Cortex of kidney (tissue), 1 donor: ENCODE measurements at places on chromosomes 11 and 22.

- no peak for DNase-seq
These were observed 69.2 kb downstream of the CCDC34 start for GRCh38 chr11:27293515-27294417.

DNA sequence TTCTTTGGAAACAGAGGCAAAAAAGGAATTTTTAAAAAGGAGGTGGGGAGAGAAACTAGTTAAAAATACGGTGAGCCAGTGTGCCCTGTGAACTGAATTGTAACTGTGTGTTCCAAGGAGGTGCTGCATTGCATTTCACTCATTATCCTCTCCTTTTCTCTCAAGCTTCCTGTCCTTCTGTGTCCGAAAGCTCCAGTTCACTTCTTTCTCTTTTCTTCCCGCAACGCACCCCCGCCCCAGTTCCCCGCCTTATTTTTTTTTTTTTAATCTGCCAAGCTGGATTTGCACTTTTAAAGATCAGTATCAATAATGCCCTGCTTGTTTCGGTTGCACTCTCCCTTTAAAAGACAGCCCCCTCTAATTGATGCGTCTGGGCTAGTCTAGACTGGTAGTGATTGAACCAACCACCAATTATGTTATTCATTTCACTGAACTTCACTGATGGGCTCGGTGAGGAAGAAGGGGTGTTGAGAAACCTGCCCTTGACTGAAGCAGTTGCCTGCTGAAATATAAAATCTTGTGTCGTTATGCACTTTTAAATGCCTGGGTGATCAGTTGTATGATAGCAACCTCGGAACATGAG, 18.5 kb downstream of the BLID start:
- no peak for DNase-seq

DNA sequence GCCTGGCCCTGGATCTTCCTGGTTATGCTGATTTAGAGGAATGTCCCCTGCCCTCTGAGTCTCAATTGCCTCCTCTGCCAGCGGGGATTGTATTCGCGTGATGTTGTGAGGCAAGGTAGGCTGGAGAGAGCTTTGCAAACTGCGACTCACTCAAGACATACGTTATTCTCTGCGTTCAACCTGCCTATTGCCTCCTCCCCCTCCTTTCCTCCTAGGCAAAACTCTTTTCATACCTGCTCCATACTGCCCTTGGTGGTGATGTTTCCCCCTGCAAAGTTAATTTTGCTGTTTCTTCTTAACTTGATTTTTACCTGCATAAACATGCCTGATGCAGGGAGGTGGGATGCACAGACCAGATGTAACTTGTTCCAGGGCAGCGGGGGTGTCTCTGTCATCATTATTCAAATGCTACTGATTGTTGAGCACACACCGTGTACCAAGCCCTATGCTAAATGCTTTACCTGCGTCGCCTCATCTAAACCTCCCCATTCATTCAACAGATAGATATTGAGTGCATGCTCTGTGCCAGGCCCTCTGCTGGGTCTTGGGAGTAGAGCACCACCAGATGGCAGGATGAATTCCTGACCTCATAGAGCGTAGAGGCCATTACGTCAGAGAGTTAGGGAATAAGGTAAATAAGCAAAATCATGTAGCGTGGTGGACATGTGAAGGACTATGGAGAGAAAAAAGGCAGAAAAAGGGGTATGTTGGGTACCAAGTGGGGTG, 29.0 kb downstream of the SGSM1 start:
- DNase-seq = no peak

DNA sequence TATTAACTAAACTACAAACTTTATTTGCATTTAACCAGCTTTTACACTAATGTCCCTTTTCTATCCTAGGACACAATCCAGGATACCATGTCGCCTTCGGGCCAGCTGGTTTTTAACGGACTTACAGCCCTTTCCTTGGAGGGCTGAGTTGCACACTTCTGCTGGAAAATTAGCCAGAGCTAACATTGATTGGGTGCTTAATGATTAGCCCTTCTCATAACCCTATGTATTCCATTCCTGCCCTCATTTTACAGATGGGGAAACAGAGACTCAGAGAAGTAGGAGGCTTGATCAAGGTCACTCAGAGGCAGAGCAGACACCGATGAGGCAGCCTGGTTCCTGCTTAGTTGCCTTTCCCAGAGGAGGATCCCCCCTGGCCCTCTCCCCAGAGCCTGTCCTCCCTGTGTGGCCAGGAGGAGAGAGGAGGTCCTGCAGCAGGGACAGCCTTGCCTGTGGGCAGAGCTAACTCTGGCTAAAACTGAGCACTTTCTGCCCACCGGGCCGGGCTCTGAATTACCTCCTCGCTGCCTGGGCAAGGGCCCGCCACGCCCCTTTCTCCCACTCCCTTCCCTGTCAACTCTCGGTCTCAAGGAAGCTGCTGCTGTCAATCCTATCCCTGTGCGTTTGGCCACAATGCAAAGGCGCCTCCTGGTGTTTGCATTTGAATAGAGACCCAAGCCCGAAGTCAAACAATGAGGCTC, 59.6 kb upstream of the PAX6 start:
- no peak for DNase-seq

DNA sequence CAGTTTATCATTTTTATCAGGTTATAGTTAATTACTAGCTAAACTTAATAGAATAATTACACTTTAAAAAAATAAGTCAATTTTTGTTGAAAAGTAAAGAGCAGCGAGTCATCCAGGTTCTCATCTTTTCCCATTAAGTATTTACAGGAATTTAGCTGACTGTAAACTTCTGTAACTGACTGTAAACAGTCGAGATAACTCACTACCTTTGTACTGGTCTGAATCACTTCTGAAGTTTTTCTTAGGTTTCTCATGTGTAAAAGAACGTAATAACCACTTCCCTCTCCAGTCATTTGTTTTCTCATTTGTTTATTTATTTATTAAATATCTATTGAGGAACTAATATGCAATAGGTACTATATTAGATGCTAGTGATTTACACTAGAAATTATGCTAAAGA, 270.8 kb downstream of the DYNC2H1 start:
- DNase-seq = no peak

DNA sequence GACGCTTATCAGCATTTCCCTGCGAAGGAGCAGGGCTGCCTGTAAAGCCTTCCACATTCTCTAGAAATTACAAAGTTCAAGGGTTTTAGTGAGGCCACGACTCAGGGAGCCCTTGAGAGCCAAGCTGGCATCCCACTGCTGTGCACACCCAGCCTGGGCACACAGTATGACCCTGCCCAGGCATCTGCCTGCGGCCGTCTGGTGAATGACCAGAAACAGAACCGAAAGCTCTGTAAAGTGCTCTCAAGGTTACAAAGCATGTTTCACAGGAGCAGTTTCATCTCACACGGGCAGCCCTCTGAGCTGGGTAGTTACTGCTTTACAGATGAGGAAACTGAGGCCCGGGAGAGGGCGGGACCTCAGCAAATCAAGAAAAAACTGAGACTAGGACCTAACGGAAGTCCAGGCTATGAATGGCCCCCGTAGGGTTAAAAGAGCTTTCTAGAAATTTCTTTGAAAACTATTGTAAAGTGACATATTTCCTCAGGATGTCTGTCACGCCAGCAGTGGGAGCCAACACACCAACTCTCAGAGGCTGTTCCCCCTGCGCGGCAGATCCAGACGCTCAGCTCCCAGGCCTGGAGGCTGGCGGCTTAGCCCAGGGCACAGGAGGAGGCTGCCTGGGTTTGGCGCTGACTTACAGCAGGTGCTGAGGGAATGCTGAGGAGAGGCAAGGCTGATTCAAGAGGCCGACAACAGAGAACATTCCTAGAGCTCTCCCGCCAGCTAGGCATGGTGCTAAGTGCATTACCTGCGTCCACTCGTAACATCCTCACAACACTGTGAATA, 7.7 kb upstream of the TCF20 start:
- no peak for DNase-seq

DNA sequence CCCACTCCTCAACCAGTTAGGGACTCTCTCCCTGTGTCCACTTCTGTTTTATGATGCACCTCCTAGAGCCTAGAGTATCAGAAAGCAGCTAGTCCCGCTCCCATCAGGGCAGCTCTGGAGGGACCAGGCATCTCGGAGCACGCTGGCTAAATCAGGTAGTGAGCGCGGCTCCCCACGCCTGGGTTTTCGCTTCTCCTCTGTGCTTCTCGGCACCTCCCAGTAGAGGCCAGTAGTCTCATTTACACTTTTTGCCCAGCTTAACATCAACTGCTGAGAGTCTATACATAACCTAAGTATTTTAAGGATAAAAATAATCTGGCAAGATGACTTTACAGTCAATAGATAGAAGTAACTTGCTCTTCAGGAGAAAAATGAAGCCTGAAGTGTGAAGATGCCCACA, 473.8 kb downstream of the OPCML start:
- DNase-seq = no peak

DNA sequence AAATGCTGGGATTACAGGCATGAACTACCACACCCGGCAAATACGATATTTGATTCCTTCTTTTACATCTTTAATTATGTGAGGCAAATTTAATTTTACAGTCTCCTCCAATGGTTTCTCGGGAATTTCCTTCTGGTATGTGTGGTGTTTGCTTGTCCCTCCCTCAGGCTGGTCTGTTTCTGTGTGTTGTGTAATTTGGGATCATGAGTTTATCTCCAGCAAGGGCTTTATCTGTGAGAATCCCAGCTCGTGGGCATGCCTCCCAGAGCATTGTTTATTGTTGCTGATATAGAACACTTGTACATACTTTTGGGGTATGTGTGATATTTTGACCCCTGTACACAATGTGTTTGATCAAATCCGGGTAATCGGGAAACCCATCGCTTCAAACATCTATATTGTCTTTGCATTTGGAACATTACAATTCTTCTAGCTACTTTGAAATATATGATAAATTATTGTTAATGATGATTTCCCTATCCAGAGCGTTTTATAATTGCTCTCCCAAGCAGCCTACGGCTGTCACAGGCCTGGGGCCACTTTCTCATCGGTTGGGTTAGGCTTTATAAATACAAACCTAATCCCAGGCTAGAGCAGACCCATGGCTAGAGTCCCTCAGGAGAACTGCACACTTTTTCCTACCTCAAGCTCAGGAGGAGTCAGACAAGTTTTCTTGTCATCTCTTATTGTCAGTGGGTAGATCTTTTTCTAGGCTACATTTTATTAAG, 15.0 kb upstream of the PRR5 start:
- no peak for DNase-seq

- no peak for DNase-seq
These were observed 36.1 kb downstream of the ME3 start for GRCh38 chr11:86636275-86636674.

DNA sequence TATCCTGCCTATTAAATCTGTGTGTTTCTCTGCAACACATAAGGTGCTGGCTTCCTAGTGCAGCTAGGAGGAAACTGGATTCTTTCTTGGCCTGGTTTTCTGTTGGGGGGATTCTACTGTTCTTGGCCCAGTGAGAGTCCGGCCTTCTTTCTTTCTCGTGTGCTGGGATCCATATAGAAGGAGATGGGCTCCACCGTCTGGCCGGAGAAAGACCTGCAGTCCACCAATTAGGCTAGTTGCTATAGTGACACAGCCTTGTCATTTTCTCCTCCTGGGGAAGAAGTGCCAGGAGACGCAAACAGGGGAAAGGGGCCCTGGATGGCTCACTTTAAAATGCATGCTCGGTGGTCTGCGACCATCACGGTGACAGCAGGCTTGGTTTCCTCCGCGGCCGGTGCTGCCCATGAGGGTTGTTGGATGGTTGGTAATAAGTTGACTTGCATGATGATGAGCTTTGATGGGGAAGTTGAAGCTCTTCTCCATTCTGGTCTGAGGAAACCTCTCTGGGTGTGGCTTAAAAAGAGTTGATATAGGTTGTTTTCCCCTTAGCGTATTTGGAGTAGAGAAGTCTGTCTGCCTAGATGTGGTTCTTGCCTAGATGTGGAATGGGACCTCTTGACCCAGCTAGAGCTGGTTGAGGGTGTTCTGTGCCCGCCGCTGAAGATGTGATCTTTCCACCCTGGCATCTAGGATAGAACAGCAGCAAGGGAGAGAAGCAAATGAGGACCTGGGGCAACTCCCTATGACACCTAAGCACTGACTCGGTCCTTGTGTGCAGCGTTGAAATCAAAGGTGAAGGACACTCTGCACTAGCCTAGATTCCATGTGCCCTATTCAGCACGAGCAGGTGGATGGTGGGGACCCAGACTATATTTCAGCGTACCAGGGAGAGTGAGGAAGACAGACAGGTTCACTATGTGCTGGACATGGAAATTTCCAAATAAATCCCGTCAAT, 1335.0 kb downstream of the BRD1 start:
- DNase-seq = no peak

DNA sequence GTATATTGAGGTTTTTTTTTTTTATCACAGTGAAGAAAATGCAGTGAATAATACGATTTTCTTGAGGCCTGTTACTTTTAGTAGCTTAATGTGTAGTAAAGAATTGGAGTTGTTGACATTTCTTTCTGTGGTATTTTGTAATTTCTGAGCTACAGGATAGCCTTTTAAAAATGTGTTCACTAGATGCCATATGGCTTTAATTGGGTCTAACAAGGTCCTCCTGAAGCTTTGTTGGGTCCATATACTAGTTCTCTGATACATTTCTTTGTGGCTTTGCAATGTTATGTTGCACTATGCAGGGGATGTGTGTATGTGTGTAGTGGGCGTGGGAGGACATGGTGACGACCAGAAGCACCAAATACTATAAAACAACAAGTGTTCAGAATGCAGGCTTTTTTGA, 25.1 kb downstream of the FBXO7 start:
- DNase-seq = no peak

GRCh38 chr22:45430871-45431270, 17.4 kb downstream of the RIBC2 start:
- no peak for DNase-seq

- no peak for DNase-seq
These were observed 9.1 kb downstream of the SLC3A2 start for GRCh38 chr11:62889484-62890437.

DNA sequence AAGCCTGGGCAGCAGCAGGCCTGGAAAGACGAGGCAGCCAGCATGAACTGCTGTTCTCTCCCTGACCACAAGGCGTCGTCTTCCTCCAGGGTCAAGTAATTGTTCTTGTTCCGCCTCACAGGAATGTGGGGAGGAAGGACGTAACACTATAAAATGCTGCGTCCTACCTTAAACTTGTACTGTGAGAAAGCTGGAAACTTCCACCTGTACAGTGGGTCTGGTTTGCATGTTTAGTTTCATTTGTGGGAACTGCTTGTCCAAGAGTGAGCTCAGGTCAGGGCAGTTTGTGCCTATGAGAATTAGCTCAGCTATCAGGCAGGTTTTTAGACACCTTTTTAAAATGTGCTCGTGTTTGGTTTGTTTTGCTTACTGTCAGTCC, 55.2 kb downstream of the PANX1 start:
- DNase-seq = no peak

- no peak for DNase-seq
These were observed 168.0 kb downstream of the PGR start for GRCh38 chr11:100961633-100962032.

GRCh38 chr11:86062719-86063118, 6.2 kb downstream of the PICALM start:
- DNase-seq = no peak

GRCh38 chr11:110712659-110713448, 617 bp upstream of the ARHGAP20 start:
- no peak for DNase-seq
